ENCODE measurements at places on chromosomes 1 and 21. TPM values are rescaled to one million over a fixed set of nuclear protein-coding genes. Genes with fewer than 3 reads are reported as not detected.
A peak's percentile ranks its signal among the peaks of the same experiment; 100 is the strongest.

The EFNA1 gene
- total RNA-seq, result 49.0 TPM

DNA sequence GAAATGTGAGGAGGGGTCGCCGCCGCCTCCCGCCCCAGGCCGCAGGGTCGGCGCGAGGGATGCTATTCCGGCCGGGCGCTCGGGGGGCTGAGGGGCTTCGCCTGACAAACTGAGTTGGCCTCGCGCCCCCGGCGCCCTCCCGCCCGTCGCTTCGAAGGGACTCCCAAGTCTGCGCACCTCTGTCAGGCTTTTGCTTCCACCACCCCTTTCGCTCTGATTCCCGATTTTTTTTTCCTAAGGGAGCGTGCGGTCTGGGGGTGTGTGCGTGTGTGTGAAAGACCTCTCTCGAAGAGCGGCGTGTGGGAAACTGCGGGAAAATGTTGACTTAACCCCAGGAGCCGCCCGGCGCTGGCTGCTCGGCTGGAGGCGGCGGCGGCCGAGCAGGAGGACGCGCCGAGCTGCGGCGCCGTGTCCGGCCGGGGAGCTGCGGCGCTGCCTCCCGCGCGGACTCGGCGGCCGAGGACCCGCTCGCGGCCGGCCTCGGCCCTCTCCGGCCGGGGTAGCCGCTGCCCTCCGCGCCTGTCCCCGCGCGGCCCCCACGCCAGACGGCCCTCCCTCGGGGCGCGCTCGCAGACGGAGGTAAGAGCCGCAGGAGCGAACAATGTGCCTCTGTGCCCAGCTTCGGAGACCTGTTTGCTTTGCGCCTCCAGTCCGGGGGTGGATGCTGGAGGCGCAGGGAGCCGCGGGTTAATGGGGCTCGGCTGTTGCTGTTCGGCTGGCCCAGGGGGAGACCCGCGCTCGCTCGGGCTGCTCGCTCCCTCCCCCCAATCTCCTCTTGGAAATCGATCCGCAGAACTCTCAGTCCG lies 1.1 kb downstream of the ADGRL2 start:
- peak; percentile 72 for DNase-seq

DNA sequence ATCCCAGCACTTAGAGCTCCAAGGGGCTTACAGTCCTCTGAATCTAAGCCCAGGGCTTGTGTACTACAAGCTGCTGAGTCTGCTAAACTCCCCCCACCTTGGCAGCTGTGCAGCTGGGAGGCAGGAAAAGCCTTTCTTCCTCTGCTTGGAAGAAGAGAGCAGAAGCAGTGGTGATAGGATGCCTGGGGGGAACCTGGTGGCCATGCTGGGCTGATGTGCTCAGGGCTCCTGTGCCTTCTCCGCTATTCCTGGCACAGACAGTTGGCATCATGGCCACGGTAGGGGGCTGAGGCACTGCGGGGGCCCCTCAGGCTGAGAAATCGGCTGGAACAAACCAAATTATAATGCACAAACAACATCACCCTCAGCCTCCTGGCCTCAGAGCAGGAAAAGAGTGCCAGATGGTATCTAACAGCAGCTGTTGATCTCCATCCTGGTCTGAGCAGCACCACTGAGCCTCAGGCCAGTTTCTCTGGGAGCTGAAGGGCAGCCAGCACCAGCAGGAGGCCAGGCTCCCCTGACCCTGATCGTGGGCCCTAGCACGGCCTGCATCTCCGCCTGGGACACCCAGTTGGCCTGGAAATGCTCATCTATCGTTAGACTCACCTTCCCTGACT lies 35.8 kb downstream of the ECE1 start:
- no peak for DNase-seq

GRCh38 chr1:112727716-112728115 lies 12.6 kb upstream of the PPM1J start:
- DNase-seq, result no peak

DNA sequence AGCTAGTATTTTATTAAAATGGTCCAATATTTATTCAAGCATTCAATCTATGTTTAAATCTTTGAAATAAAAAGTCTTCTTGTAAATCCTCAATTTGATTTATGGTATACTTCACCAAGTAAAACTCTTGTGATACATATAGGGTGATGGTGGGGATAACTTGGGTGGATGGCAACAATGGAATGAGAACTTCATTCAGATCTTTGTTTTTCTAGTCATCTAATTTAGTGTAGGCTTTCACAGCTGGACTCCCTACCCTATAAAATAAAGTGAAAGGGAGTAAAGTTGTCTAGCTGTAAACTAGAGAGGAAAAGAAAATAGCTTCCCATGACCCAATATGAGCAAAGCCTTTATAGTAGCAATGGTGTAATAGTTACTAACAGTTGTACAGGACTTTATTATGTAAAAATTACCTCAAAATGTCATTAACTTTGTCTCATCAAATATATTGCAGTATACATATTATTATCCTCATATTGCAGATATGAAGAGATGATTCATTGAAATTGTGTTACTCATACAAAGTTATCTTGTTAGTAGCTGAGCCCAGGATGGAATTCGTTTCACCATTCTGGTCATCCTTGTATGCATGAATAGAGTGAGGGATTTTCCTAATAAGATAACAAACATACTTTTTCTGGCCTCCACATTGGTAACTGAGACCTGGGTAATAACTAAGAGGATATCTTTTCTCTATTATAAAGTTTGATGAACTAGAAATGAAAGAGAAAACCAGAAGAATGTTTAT lies 1377.7 kb upstream of the ADGRL4 start:
- no peak for DNase-seq

GRCh38 chr1:188170935-188171334 lies 1342.2 kb downstream of the PLA2G4A start:
- no peak for DNase-seq

DNA sequence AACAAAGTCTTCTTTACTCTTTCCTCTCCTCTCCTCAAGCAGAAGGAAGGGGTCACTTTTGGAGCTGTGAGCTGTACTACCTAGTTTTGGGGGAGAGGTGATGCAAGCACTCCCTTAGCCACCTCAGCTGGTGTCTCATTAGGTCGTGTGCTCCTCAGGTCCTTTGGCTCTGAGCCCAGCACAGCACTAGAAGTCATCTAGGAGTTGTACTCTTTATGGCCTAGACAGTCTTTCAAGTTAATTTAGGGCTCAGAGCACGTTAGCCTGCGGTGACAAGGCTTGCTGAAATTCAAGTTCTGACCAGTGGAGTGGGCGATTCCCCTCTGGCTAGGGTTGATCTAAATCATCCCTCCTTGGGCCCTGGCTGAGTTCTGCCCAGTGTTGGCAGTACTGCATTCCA lies 48.0 kb upstream of the WDR26 start:
- no peak for DNase-seq

GRCh38 chr21:34887105-34887442 lies 162.0 kb downstream of the RUNX1 start:
- no peak for DNase-seq
